ENCODE measurements at places on chromosomes 5 and 9. TPM values are rescaled to one million over a fixed set of nuclear protein-coding genes. Genes with fewer than 3 reads are reported as not detected.

The SLC34A1 gene
- not detected for total RNA-seq

The ARAP3 gene
- total RNA-seq, result 16.7 TPM

DNA sequence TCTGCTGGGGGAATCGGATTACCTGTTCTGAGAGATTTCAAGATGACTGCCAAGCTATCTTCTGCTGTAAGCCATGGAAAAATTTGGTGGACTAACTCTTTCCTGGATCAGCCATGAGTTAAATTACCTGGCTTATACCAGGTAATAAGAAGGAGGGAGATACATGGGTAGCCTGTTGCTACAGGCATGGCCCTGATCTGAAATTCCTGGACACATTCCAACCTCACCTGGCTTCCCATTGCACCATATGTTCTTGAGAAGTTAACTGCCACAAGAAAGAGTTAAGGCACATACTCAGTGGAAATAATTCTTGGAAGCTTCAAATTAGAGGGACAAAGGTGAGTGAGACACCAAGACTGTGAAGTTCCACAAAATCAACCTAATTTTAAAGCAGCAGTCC is 371.3 kb downstream of the ACTL7B start:
- DNase-seq, result no peak

The IRGM gene
- total RNA-seq, result not detected

GRCh38 chr5:124126504-124127217 is 614.7 kb downstream of the CSNK1G3 start:
- no peak for DNase-seq

GRCh38 chr9:121742923-121743322 is 91.5 kb downstream of the DAB2IP start:
- DNase-seq, result no peak

The DRD1 gene
- total RNA-seq, result not detected

The PRELID2 gene
- total RNA-seq, result 41.5 TPM

DNA sequence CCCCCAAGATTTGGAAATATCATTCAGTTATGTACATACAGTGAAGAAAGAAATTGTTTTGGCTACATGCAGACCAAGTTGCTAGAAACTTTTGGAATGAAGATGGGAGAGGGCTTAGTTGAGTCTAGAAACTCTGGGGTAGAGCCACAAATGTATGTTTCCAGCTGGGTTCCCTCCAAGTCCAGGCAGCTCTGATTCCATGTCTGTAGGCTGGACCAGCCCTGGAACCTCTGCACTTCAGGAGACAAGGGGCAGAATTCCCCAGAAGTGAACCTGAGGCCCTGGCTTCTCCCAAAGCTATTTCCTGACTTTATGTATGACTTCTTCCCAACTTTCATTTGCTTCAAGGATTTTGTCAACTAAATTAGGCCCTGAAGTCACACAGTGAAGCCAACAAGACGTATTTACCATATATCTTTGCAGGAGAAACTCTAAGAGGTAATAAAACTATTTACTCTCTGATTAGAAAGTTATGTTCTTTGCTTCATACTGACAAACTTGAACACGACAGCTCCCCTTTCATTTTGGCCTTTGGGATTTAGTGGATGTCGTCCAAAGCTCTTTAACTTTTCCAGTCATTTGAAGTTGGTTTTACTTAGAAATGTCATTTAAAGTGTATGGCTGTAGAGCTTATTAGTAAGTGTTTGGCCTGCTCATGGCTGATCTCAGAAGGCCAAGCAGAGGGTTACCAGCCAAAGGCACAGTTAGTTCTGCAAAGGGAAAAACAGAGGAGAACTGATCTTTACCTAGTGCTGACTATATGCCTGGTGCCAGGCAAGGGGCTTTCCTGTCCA is 152.0 kb upstream of the SLC28A3 start:
- no peak for DNase-seq

The OR1J2 gene
- total RNA-seq, result not detected

The CSF1R gene
- total RNA-seq, result 31.6 TPM

DNA sequence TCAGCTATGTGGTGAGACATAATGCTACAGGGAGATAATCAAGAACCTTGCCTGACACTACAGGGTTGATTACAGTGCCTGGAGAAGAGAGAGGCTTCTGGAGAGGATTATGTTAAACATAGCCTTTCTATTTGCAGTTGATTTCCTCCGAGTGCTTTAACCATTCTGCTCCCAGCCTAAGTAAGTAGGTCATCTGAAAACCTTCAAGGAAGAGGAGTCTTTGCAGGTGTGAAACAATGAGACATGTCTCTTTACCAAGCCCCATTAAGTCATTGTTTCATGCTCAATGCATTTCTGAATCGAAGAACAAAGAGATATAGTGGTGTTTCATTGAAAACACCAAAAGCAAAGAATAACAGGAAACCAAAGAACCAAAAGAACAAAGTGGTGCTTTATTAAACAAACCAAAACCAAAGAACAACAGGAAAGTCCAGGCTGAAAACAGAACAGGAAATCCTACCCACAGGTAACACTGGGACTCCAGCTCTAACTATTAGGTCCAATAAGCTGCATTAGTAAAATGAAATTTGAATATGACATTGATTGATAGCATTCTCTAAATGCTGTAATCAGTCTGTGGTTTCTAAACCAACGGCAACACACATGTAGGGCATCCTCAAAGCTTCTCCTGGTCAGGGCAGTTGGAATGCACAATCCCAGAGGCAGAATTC is 113.3 kb upstream of the SPATA31D4 start:
- no peak for DNase-seq

GRCh38 chr5:147400881-147401280 is 109.0 kb downstream of the DPYSL3 start:
- no peak for DNase-seq

The SARDH gene
- total RNA-seq, result 3.2 TPM

- DNase-seq, result peak; percentile 49
These were observed 104.6 kb upstream of the FAM174A start for GRCh38 chr5:100430268-100431195.

DNA sequence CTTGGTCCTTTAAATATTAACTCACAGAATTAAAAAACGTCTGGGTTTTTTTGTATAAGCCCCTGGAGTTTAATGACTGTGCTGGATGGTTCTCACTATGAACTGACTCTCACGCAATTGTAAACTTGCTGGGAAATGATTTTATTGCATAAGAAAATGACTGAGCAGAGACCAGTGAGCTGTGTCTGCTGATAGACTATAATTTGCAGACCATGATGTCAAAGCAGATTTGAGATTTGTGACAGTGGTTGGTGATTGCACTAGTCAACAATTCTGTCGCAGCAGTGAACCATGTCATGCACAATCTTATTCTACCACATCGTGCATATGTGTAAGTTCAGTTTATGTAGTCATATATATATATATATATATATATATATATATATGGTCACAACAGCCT is 85.7 kb upstream of the C9orf72 start:
- no peak for DNase-seq

The OBP2B gene
- total RNA-seq, result not detected

GRCh38 chr5:89309268-89309667 is 426.3 kb upstream of the MEF2C start:
- no peak for DNase-seq

DNA sequence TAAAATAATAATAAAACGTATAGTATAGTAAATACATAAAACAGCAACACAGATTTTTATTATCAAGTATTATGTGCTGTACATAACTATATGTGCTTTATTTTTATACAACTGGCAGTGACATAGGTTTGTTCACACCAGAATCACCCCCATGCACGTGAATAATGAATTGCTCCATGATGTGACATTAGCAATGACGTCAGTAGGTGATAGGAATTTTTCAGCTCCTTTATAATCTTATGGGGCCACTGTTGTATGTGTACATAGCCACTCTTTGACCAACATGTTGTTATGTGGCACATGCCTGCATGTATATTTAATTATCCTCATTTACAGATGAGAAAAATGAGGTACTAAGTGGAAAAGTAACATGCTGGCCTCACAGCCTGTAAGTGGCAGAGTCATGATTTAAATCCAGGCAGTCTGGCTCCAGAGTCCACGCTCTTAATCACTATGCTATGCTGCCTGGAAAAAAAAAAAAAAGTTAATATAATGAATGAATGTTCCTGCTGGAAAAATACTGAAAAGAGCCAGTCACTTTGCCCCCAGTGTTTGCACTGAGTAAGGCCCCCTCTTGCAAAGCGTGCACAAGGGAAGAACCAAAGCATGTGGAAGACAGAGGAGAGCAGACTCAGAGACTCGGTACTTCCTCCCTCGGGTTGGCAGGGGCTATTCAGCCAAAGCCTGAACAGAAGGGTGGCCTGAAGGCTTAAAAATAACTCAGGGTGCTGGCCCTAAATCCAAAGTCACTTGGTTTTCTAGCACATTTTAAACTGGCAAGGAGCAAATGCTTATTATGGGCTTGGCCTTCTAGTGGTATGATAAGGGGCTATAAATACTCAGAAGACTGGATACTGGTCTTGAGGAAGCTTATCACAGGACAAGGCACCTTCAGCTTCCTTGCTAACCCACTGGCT is 206.8 kb downstream of the GLIS3 start:
- no peak for DNase-seq

The LOX gene
- 20.5 TPM for total RNA-seq

The RASGEF1C gene
- total RNA-seq, result 0.59 TPM
